ENCODE measurements at places on chromosomes 6 and 20.

- DNase-seq: no peak
Observed at GRCh38 chr6:16183187-16183664, 54.3 kb downstream of the MYLIP start.

GRCh38 chr6:83511901-83512681 is at the start of gene PRSS35:
Gene PRSS35, plus strand, starts transcription at chr6:83512534. Its CDS starts 10,908 bp downstream, at chr6:83523442.
- no peak for DNase-seq

GRCh38 chr6:25027221-25027916 is 91.6 kb upstream of the RIPOR2 start:
- peak; percentile 77 for DNase-seq

DNA sequence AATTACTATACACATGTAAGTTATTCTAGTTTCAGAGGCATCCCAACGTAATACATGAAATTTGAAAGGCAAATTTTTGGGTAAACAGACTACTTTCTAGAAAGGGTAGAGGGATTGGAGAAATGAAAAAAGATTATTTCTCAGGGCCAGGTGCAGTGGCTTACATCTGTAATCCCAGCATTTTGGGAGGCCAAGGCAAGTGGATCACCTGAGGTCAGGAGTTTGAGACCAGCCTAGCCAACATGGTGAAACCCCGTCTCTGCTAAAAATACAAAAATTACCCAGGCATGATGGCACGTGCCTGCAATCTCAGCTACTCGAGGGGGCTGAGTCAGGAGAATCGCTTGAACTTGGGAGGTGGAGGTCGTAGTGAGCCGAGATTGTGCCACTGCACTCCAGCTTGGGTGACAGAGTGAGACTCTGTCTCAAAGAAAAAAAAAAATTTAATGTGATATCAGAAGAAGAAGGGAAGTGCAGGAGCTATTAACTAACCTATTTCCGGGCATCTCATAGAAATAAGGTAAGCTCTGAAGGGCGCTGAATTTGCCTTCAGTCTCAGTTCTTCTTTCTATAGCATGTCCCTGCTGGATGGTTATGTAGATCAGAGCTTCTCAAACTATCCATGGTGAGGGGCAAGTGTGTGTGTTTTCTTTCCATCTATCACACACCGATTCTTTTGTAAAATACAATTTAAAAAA is 100.3 kb upstream of the MTHFD1L start:
- no peak for DNase-seq

GRCh38 chr6:155647354-155647753 is 191.7 kb upstream of the NOX3 start:
- no peak for DNase-seq

DNA sequence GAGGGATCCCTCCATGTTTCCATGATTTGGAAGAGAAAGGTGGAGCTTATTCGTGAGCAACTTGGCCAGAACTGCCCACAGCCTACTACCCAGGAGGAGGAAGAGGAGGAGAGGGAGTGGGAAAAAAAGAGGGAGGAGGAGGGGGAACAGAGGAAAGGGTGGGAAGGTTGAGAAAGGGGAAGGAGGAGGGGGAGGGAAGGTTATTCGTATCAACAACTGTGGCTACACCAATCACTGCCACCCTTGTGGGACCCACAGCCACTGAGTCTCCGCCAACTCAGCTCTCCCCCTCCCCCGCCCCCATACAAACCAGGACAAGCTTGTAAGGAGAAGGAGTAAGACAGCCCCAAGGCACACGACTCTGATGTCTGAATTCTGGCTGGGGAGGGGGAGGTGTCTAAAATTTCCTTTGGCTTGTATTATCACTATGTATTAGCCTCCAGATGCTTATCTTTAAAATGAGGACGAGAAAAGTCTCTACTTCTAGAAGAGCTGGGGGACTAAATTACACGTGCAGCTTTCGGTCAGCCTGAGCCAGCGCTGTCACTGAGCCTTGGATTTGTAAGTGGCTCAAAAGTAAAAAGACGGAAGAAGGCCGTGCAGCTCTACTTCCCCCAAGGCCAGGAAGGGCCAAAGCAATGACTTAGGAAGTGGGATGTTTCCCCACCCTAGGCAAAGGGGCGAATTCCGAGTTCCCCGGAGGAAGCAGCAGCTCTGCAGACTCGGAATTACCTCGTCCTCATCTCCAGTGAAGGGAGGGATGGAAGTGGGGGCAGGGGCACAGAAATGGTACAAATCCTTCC is 1.0 kb downstream of the FKBP1A start:
- DNase-seq: no peak

DNA sequence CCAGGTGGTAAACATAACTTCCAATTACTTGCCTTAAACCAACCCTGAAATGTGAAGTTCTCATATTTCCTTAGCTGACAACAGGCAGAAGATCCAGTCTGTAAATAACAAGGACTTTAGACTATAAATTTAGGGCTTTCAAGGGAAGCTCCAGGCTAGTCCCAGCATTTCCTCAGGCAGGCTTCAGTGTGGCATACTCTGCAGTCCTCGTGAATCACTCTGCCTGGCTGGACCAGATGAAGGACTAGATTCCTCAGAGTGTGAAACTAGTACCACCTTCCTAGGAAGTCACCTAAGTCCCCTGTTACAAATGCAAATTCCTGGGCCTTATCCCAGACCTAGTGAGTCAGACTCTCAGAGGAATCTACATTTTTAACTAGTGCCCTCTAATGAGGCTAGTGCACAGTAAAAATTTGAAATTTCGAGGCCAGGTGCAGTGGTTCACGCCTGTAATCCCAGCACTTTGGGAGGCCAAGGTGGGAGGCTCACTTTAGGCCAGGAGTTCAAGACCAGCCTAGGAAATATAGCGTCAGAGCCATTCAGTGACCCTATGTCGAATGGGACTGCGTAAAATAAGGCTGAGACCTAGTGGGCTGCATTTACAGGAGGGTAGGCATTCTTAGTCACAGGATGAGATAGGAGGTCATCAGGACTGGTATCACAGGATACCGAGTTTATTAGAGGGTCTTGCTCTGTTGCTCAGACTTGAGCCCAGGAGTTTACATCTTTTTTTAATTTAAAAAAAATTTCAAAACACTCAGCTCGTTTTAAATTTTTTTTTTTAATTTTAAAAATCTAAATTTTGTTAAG is 279.6 kb upstream of the JARID2 start:
- no peak for DNase-seq

DNA sequence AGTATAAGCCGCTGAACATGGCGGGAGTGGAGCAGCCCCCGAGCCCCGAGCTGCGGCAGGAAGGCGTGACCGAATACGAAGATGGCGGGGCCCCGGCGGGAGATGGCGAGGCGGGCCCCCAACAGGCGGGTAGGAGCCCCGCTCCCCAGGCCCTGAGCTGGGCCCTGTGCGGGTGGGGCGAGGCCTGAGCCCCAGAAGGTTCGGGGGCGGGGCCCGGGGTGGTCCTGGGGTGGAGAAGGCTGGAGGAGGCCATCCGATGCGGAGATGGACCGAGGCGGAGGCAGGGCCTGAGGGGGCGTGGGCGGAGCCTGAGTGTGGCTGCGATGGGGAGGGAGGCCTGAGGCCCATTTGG is 7.1 kb downstream of the L3MBTL1 start:
- DNase-seq: no peak

DNA sequence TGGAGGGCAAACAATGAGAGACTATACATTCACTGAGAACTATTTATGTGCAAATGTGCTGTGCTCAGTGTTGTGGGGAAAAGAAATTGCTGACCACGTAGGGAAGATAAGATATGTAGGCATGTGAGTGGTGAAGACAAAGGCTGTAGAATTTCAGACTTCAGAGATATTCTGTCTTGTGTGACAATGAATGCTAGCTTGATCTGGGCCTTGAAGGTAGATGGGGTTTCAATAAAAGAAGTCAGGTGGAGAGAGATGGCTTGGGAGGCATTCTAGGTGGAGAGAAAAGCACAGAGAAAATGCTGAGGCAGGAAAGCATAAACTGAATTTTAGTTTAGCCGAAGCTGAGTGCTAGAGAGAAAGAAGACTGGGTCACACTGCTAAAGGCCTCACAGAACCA is 56.8 kb upstream of the EEF1A1 start:
- no peak for DNase-seq

GRCh38 chr6:21648475-21649050 is 55.0 kb downstream of the SOX4 start:
- no peak for DNase-seq
